Progenitor cell of endocrine pancreas (in vitro differentiated cells): ENCODE measurements at places on chromosomes 3 and 15.

- no peak for DNase-seq
These were observed 33.2 kb downstream of the PAK2 start for GRCh38 chr3:196772897-196773296.

- DNase-seq, result no peak
These were observed 64.5 kb downstream of the POLQ start for GRCh38 chr3:121481106-121481880.

DNA sequence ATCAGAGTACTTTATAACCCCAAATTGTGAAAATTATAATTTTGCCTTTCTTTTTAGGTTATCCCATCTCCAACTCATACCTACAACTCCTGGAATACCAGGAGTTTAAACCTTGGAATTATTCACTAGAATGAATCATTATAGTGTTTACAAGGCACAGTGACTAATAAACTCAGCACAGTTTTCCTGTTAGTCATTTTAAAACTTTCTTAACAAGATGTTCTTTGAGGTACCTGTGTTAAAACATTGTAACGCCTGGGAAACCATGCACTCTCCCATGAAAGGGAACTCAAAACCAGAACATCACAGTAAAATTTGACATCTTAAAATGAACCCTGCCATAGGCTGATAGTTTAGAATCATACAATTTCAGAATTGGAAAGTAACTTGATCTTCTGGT lies 132.4 kb upstream of the OSTN start:
- DNase-seq, result no peak

DNA sequence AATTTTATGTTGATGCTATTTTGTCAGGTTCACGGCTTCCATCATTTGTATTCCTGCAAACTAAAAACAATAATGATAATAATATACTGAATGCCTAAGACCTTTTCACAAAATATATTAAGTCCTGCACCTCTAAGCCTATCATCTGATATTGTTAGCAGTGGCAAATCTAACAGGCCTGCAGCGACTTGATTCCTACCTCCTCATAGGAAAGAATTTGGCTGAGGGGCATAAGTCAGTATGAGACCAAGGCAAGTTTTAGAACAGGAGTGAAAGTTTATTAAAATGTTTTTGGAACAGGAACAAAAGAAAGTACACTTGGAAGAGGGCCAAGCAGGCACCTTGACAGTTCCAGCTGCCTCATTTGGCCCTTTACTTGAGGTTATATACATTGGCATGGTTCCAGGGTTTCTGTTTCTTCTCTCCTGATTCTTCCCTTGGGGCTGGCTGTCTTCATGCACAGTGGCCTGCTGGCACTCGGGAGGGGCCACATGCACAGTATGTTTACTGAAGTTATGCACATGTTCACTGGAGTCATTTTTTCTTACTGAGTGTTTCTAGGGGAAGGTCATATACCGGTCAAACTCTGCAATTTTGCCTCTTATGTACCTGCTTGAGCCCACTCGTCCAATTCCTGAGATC lies 418.1 kb downstream of the EPHA6 start:
- no peak for DNase-seq

- DNase-seq, result no peak
These were observed 33.8 kb downstream of the EFL1 start for GRCh38 chr15:82228750-82229149.

DNA sequence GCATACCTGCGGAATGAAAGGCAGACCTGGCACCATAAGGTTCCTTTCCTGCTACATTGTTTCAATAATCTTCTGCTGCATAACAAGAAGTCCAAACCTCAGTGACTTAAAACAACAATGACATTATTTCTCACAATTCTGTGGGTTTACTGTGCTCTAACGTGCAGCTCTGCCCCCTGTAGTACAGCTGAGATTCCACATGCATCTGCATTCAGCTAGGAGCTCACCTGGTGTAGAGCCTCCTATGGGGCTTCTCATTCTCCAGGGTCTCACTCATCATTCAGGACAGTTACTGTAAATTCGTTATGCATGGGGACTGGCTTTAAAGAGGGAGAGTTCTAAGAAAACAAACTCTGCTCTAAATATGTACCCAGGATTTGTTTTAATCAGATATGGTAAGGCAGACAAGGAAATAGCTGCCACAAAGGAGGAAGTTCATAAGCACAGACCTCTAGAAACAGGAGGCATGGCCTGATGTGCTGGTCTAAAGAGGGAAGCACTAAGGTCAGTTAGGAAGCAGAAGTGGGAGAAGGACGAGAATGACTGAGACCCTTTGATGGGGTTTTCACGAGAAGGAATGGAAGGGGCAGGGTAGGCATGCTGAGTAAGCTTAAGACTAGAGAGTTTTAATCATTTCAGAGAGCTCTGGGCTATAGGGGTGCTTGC lies 347.0 kb downstream of the NEK10 start:
- no peak for DNase-seq

- no peak for DNase-seq
These were observed 162.4 kb downstream of the GHSR start for GRCh38 chr3:172285844-172286243.

DNA sequence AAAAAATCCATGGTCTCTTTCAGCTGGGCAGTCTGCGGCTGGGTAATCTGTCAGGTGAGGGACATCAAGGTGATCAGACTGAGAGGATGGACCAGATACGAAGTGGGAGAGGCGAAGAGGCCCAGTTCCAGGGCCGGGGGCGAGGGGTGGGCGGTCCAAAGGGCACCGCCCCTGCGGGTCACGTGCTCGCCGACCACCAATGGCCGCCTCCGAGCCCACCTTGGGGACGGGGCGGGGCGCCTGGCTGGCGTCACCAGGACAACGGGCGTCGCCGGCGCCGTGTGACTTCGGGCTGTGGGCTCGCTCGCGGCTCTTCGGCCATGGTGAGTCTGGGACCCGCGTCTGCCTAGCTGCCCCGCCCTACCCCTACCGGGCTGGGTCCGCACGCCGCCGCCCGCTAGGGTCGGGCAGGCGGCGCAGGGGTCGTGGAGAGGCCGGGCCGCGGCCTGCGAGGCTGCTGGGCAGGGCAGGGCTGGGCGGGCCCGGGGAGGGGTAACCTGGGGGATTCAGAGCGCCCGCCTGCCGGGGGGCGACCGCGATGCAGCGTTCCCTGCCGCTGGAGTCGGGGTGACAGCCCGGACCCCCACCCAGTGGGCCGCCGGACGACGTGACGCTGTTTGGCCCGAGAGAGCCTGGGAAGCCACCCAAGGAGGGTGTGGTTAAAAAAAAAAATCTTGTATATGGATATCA lies at the start of gene FBXL2:
Gene FBXL2 (plus strand): TSS at position 250 of the 690 bp plus-strand sequence. CDS start 71 bp downstream, at position 321.
- peak; percentile 87 for DNase-seq

GRCh38 chr3:134922866-134923265 lies 127.8 kb downstream of the EPHB1 start:
- DNase-seq, result no peak
